ENCODE measurements at places on chromosomes 7 and 10. TPM values are rescaled to one million over a fixed set of nuclear protein-coding genes. Genes with fewer than 3 reads are reported as not detected.

DNA sequence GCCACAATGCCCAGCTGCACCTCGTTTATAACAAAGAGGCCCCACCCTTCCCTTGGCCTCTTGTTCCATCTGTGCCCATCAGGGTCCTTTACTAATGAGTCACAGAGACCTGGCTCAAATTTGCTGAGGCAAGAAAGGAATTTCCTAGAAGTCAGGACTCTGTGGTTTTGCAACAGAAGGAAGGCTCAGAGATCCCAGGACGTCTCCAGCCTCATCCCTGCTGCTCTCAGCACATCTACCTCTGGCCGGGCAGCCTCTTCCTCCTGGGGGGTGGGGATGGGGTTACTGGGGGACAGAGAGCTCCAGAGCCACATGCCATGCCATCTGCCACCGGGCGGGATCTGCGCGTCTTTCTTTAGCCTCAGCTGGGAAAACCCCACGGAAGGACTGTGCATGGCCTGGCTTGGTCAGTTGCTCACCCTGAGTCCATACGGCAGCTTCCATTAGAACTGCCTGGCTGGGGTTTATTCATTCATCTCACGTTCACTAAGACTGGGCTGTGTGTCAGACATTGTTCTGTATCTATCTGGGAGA is 41.9 kb upstream of the PSMG3 start:
- peak; percentile 63 for DNase-seq

DNA sequence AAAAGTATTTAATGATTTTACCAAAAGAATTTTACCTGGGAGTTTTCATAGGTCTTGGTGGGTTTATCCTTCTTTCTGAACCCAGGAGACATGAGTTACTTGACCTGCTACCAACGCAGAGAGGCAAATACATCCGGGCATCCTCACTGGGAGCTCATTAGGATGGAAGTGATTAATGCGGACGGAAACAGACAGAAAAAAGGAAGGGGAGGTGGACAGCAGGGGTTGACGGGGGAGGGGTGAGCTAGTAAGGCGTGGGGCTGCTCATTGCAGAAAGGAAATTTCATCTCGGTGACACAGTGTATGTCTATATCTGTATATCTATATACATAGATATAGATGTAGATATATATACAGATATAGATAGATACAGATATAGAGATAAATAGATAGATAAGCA is 408.2 kb upstream of the ADARB2 start:
- DNase-seq: no peak

DNA sequence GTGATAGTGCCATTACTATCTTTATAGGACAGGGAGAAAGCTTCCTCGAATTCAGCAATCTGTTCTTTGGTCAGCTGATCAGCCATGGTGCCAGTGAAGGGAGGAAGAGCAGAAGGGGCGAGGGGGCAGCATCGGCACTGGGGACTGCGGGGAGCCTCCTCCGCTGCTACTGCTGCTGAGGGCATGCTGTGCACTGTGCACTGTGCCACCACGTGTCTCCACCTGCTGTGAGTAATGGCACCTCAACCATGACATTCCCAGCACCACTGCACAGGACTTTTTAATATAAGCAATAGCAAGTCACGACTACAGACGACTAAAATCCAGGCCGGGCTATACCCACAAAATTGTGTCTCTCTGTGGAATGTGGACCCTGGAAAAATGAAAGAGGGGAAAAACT is 105.0 kb upstream of the LANCL2 start:
- DNase-seq: no peak

The OPN4 gene
- not detected for total RNA-seq

GRCh38 chr7:28856656-28857055 is 101.5 kb downstream of the TRIL start:
- DNase-seq: no peak

GRCh38 chr7:129498021-129498420 is 4.3 kb upstream of the SMKR1 start:
- no peak for DNase-seq

The GOLGA7B gene
- 3.1 TPM for total RNA-seq

- DNase-seq: no peak
Observed at GRCh38 chr7:19248115-19248514, 102.9 kb upstream of the FERD3L start.

The ANKRD61 gene
- not detected for total RNA-seq

GRCh38 chr10:102147561-102147960 is 4.6 kb upstream of the NOLC1 start:
- DNase-seq: no peak

GRCh38 chr7:250523-250922 is 39.4 kb upstream of the FOXL3 start:
- DNase-seq: no peak

The BLOC1S2 gene
- 121 TPM for total RNA-seq

- DNase-seq: peak; percentile 41
Observed at GRCh38 chr7:33191340-33191739, 62.0 kb downstream of the BBS9 start.

DNA sequence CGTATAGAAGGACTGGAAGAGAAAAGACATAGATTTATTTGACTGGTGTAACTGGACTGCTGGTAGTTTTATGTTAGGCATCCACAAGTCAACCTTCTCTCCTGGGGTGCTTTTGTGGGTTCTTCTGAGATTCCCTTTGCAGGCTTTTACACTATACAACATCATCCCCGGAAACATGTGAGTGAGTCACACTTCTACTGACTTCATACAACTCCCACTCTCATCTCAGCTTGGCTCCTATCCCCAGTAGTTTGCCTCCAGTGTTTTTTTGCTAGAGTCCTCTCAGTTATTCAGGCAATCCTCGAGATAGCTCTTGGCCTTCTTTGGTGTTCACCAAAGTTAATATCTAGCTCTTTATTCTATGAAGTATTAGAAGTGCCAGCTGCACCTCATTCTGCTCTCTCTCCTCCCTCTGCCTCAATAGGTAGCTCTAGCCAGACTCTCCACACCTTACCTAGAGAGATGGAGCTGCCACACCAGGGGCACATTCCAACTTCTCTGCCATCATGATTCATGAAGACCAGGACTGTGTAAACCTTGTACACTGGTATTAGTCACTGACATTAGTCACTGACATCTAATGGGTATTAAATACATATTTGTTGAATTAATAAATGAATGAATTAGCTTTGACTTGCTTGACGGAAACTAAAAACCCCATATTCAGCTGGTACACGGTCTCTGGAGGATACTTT is 281.9 kb downstream of the PPP1R3A start:
- DNase-seq: peak; percentile 94

The INSYN2A gene
- total RNA-seq: 0.07 TPM

GRCh38 chr10:96614515-96614914 is 27.7 kb upstream of the TM9SF3 start:
- peak; percentile 83 for DNase-seq
